ENCODE measurements at places on chromosomes 2 and 18.
A peak's percentile ranks its signal among the peaks of the same experiment; 100 is the strongest.

DNA sequence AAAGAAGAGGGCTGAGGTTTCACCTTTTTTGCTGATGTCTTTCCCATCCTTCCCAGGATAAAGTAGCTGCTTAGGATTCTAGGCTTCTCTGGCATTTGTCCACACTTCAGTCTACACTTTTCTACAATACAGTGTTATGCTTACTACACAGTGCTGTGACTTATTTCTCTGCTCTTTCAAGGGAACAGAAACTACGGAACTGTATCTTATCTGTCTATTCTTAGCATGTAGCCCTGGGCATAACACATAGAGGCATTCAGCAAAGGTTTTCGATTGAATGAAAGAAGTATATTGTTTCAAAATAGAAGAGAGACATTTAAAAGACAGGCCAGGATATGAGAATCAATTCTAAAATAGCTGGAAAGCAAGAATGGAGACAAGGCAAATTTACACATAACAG, 110.9 kb downstream of the ARHGEF33 start:
- no peak for DNase-seq

- DNase-seq: no peak
Observed at GRCh38 chr2:152627351-152627957, 89.8 kb downstream of the PRPF40A start.

DNA sequence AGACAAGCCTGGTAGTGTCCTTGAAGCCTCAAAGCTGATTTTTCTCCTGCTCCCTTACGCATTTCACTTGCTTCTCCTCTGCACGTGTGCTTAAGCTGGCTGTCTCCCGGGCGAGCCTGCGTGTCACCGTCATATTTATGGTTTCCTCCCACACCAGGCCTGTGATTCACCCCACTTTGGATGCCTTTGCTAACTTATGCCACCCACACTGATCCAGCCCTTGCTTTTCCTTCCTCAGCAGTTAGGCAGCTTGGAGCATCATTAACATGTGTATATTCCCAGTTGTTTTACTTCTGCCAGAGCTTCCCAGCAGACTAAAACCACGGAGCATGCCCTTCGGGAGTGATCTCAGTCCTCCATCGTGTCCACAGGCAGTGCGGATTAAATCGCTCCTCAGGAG, 2.2 kb downstream of the ST3GAL5 start:
- peak; percentile 69 for DNase-seq

GRCh38 chr2:133977405-133977804, 276.5 kb upstream of the MGAT5 start:
- DNase-seq: no peak

- DNase-seq: peak; percentile 43
Observed at GRCh38 chr2:179263446-179264367, 925 bp downstream of the SESTD1 start.

- DNase-seq: no peak
Observed at GRCh38 chr2:234873828-234874173, 78.0 kb upstream of the SH3BP4 start.

- DNase-seq: no peak
Observed at GRCh38 chr2:98448441-98449145, 3.9 kb downstream of the INPP4A start.

- DNase-seq: no peak
Observed at GRCh38 chr2:215280326-215280725, 31.5 kb upstream of the ATIC start.

DNA sequence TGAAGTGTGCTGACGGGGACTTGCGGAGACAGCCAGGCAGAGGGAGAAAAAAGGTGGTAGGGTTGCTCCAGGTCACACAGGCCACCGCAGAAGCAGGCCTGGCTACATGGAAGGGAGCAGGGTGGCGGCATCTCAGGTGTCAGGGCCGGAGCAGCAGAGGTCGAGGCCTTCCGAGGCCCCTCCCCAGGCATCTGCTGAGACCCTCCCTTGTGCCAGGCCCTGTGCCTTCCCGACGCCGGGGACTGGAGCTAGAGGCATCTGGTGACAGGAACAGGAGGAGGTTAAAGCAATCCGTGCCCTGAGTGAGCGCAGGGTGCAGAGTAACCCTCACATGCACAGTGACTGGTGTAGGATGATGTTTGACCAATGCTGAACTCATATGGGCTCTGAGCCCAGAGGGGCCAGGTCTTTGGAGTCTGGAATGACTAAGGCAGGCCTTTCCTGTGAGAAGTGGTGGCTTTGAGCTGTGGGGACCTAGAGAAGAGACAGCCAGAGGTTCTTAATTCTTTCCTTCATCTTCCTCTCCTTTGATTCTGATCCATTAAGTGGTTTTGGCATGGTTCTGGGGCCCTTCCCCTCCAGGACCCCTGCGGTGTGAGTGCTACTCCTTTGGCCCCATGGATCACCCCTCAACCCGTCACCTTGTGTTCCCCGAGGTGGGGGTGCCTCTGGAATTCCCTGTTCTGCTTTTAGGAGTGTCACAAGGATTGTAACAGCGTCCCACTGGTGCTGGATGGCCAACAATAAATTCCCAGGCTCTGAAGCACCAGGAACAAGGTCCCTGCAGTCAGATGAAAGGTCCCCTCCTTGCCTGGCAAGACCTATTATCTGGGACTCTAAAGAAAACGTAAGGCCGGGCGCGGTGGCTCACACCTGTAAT, 72.1 kb downstream of the KLHL29 start:
- no peak for DNase-seq

- DNase-seq: no peak
Observed at GRCh38 chr18:34493099-34493544, 217.0 kb upstream of the DTNA start.

GRCh38 chr2:21163213-21163612, 39.4 kb downstream of the TDRD15 start:
- DNase-seq: no peak

DNA sequence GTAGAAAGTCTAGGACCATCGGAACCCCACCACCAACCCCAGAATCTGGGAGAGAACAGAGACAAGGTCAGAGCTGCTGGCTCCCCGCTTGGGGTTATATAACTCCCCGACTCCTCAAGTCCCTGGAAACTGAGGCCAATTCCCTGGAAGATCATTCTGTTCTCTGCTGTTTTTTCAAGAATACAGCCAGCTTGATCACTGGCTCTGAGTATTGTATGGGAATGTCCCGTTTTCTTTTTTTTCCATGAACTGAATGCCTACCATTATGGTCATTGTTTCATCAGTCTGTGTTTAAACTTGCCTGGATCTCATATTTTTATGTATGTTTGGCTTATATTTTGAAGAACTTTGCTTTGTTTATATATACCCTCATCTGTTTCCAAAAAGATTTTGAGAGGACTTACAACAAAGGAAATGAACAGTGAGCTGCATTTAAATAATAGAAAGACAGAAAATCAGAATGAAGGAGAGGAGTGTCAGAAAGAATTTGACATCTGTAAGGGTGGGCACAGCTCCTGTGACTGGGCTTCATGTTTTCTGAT, 90.0 kb upstream of the ALPP start:
- no peak for DNase-seq

DNA sequence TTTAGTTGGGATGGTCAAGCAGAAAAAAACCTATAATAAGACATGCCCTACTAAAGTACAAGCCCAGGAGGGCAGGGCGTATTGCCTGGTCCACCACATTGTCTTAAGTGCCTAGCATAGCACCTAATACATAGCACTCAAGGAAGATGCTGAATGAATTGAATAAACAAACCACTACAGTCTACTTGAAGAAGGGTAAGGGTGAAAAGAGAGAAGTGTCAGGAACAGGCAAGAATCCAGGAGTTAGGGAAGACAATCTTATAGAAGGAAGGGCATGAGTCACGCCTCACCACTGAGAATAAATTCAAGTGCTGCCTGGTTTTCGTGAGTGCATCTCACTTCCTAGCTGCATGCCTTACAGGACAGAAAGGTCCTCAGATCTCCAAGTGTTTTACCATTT, 13.9 kb downstream of the SLC19A3 start:
- no peak for DNase-seq

- DNase-seq: no peak
Observed at GRCh38 chr2:201735486-201735885, 37.0 kb upstream of the MPP4 start.

DNA sequence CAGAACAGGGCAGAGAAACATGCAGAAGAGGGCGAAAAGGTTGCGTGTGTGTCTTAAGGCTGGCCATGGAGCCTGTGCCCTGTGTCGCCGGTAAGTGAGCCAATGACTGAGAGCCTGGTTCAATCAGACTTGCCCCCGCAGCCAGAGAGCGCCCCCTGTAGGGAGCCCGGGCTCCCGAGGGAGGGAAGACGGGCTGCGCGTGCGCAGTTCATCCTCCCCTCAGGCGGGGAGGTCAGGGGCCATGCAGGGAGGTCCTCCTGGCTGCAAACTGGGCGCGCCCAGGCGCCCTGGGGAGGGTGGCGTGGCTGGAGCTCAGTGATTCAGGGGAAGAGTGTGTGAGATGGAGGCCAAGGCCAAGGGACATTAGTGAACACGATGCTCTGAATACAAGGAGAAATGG, 276.6 kb downstream of the PHLPP1 start:
- no peak for DNase-seq

DNA sequence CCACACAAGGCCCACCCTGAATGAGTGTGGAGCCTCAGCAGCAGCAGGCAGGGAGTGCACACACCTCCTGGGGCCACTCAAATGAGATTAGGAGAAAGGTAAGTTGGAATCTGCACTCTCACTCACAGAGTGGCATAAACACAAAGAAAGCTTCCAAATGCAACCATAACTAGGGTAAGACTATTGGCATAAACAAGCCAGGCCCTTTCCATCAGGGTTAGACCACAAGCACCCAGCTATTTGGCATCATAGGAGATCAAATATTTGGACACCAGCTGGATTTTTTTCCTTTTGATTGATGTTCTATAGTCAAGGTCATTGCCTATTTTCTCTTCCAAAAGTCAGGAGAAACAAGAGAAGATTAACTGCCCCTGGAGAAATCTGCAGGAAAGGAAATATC, 471.5 kb downstream of the TXNL1 start:
- DNase-seq: no peak

- DNase-seq: no peak
Observed at GRCh38 chr2:214899751-214900150, 90.3 kb upstream of the BARD1 start.

DNA sequence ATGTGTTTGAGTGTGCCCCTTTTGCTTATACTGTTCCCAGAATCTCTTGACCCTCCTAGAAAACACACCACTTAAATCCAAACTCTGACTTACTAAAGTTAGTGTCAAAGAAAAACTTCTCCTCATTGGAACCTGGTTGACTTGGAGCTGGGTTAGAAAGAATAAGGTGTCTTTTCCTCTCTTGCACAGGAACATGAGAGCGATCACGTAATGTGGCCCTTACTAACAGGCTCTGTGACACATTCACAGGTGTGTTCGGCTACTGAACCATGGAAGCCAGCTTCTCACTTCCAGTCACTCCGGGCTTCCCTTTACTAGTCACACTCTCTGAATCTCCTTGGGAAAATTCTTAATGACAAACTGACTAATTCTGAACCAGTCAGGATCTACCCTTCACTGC, 5.4 kb upstream of the POU3F3 start:
- DNase-seq: no peak

DNA sequence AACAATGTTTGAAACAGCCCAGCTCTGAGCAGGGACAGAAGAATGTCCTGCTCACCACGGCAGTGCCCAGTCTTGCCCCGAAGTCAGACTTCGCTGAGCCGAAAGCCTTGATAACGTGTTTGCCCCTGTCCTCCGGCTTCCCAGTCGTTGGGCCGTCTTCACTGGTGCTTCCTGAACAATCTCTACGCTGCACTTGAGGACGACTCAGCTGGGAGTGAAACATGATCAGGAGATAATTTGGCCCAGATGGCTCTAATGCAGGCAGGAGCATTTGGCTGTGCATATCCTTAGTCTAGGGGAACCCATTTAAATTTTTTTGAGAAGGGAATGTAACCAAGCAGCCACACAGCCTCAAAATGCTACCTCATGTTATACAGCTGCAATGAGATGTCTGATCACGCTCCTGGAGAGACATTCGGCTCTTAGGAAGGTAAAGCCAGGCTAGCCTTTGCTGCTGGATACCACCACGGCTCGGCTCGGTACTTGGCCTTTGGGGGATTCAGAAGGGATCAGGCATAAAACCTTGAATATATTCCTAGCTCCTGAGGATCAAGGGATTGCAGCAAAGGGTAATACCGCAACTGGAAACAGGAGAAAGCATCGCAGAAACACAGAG, 43.6 kb downstream of the FECH start:
- no peak for DNase-seq

DNA sequence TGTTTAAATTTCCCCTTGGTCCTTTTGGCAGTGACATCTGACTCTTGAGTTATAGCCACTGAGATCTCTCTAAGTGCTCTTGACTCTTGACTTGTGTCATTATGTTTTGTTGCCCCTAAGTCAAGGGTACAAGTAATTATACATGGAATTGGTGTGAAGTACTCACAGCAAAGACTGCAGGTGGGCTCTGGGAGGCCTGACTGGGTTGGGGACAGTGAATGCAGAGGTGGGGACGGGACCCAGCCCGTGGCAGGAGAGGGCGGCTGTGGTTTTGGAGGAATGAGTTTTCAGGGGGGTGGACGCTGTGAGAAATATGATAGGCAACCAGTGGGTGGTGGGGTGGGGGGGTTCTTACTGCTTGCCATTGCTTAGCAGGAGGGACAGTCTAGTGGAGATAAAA, 97.8 kb downstream of the NCK2 start:
- DNase-seq: no peak

- DNase-seq: no peak
Observed at GRCh38 chr18:48609820-48610815, 71.3 kb downstream of the CTIF start.

DNA sequence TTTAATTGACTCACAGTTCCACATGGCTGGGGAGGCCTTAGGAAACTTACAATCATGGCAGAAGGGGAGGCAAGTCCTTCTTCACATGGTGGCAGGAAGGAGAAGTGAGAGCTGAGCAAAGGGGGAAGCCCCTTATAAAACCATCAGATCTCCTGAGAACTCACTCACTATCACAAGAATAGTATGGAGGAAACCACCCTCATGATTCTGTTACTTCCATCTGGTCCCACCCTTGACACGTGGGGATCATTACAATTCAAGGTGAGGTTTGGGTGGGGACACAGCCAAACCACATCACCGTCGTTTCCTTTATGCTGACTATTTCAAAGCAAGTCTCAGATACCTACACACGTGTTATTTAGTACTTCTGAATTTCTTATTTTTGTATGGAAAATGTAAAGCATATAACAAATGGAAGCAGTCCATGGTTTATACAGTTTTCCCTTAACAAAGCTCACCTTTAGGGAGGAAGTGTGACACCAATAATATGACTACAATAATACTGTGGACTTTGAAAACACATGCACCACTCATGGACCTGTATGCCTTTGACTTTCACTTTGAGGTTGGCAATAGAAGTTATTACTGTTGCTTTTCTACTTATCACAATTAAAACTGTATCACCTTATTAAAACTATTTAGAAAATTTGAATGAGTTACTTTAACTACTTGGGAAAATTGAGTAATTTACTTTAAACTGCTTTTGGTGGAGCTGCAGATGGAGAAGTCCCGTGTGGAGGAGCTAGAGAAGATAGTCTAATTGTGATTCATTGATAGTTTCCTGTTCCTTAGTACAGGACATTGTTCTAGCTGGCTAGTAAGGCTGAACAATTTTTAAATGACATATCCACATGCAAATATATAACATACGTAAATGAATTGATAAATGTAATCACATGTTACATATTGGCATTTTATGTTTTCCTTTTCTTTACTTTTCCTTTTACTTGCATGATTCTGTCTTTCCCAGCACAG, 37.3 kb downstream of the MTCL1 start:
- DNase-seq: no peak

All from activated CD8-positive, alpha-beta memory T cell treated with anti-CD3 and anti-CD28 coated beads, Interleukin-2, amount 50 U/mL, for 4 hours (primary cell).